ENCODE measurements at places on chromosomes 12 and 14. TPM values are rescaled to one million over a fixed set of nuclear protein-coding genes. Genes with fewer than 3 reads are reported as not detected.

SVOP gene
- total RNA-seq = not detected

ESRRB gene
- total RNA-seq = 0.22 TPM

AMHR2 gene
- not detected for total RNA-seq

POLE2 gene
- 3.8 TPM for total RNA-seq

TAS2R13 gene
- total RNA-seq = 0.68 TPM

SOAT2 gene
- not detected for total RNA-seq

RND1 gene
- total RNA-seq = 1.2 TPM

RPL10L gene
- total RNA-seq = not detected

KRT74 gene
- not detected for total RNA-seq

CNTN1 gene
- total RNA-seq = not detected

TMEM132D gene
- not detected for total RNA-seq

STYK1 gene
- 0.14 TPM for total RNA-seq

LALBA gene
- total RNA-seq = not detected

BICDL1 gene
- 20.7 TPM for total RNA-seq

YARS2 gene
- 30.1 TPM for total RNA-seq

HOXC11 gene
- 1.2 TPM for total RNA-seq

DCN gene
- total RNA-seq = 33.1 TPM

ANKLE2 gene
- 111 TPM for total RNA-seq

FSCB gene
- total RNA-seq = not detected

VASH1 gene
- 0.54 TPM for total RNA-seq

ASPG gene
- total RNA-seq = 0.05 TPM

STON2 gene
- total RNA-seq = 23.5 TPM

VWF gene
- total RNA-seq = not detected

FGF23 gene
- not detected for total RNA-seq

PPFIA2 gene
- 2.2 TPM for total RNA-seq

CCDC177 gene
- not detected for total RNA-seq

AJUBA gene
- total RNA-seq = 138 TPM

ZC2HC1C gene
- 1.3 TPM for total RNA-seq

RAPGEF3 gene
- total RNA-seq = 3.4 TPM

HECTD4 gene
- 35.2 TPM for total RNA-seq

Measured in MCF 10A (cell line).